ENCODE measurements at places on chromosomes 5 and 9.

GRCh38 chr5:26482810-26483375 is 555.5 kb downstream of the CDH9 start:
- peak; percentile 88 for DNase-seq

GRCh38 chr5:10537624-10538023 is 26.2 kb upstream of the ANKRD33B start:
- DNase-seq, result no peak

DNA sequence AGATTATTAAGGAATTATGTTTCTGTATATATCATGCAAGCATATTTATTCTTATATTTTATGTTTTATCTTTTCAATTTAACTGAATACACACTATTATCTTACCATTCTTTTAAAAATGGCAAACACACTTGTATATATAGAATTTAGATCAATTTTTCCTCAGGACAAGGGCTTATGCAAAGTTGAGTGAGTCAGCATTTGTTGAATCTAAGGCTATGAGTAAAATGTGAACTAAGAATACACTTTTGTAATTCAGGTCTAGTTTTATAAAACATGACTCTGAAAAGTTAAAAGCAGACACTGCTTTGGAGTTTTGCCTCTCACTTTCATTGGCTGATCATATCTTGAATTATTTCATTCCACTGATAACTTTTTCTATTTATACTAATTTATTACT is 127.8 kb downstream of the FOCAD start:
- no peak for DNase-seq

DNA sequence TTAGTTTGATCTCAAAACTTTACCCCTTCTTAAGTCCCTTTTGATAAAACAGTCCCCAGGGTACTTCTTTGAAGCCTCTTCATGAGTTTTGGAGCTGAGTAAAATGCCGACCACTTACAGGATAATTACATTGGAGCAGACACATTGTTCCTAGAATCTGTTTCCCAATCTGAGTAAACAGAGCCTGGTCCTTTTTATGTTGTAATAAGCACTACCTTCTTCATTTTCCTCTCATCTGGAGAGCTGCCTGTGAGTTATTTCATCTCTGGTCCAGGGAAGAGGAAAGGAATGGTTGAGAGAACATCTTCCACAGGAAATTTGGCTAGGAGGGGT is 26.3 kb upstream of the GALNT10 start:
- no peak for DNase-seq

DNA sequence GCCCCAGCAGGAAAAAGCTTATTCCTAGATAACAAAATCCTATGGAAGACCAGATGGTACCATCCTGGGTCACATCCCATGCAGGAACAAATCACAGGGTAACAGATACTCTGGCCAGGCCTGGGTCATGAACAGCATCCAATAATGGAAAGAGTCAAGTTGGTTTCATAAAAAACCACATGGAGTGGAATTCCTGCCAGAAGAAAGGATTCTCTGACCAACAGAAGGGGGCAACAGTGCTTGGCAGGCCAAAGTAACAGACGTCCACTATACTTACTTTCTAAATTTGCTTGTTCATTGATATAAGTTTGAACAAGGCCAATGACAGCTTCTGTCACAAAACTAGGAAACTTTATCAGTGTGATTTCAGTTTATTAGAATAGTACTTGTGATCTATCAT is 273.5 kb downstream of the ARRDC3 start:
- no peak for DNase-seq

All from 8988T (cell line).